Astrocyte of the spinal cord (primary cell): ENCODE measurements at places on chromosomes 12 and 14.
A peak's percentile ranks its signal among the peaks of the same experiment; 100 is the strongest.

DNA sequence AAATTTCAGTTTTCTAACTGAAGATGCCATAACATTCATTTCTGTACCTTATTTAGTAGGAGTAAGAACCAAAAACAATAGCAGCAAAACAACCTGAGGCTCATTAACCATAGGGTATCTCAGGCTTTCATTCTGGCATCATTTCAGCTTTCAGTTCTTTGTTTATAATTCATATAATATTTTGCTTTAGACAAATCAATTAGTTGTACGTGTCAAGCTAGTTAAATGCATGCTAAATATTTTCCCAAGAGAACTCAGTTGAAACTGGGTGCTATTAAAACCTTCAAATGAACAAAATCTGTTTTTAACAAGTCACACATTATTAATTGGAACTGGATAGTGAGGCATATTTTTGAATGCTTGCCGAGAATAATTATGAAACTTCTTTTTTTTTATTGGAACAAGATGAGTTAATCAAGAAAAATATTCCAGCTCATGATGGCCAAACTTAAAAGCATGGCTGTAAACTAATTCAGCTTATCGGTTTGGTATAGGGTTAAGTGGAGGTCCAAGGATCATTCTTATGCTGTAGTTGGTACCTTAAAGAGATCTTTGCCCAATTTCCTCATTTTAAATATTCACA, 442.7 kb downstream of the BTG1 start:
- no peak for DNase-seq

DNA sequence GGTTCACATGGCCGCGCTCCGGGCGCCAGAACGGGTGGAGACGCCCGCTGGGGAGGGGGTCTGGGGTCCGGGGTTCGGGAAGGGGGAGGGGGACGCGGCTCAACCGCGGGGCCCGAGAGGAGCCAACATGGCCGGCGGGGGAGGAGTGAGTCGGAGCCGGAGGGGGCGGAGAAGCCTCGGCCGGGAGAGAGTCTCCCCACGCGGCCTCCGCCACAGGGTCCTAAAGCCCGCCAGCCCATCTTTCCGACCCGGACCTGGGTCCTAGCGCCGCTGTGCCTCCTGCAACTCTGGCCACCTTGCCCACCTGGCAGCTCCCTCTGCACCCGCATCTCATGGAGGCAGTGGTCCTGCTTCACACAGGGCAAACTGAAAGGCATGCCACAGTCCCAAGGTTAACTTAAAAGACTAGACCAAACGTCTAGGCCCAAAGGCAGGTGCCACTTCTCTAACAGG, at the start of gene BAZ2A:
Gene BAZ2A, minus strand, starts transcription at position 147 of the 453 bp plus-strand sequence. CDS start 12,796 bp downstream, outside the sequence.
- DNase-seq = peak; percentile 79

DNA sequence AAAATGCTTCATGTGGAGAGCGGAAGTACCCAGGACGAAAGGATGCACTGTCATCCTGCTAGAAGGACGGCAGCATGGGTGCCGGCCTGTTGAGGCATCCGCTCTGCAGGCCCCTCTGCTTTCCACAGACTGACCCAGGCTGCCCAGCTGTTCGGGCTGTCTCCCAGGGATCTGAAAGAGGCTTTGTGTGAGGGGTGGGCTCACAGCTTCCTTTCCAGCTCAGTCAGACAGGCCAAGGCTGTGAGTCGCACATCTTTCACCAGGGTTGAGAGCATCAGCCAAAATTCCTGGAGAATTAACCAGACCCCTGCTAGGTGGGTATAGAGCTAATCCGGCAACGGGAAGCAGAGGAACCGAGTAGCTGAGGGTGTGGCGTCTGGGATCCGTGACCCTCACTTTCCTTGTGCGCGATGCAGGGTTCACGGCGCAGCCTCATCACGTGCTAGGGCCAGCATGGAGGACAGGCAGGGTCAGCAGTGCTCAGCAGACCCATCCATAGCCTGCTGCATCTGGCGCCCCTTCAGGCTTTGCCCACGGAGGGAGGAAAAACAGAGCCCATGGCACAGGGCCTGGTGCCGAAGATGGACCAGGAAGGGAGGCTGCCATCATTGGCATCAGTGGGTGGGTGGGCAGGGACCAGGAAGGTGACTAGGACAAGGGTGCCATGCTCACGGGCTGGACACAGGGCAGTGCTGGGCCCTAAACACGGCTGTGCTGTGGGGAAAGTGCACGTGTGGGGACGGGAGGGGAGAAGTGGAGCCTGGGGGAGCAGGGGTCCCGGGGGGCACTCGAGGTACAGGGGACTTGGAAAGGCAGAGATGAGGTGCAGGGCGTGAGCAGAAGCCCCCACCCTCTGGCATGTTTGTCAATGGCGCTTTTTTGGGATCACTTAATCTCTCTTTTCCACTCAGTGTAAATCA, 9.2 kb upstream of the SIVA1 start:
- no peak for DNase-seq

DNA sequence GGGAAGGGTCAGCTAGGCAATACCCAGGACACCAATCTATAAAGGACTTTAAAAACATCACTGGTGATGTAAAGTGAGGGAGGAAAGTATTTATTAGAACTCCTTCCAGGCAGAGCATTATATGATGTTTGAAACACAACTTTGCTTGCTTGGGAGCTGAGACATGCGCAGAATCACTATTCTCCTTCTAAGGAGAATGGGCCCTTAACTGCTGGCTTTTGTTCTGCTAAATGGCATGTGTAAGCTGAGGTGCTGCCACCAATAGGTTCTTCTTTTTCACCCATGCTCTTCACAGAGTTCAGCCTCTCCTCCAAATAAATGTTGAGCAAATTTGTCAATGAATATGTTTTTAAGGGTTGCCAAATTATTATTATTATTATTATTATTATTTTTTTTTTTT, 3.9 kb downstream of the STAC3 start:
- DNase-seq = no peak

GRCh38 chr14:101559250-101559623, 2.1 kb upstream of the DIO3 start:
- DNase-seq = no peak

- DNase-seq = no peak
Measured at GRCh38 chr14:61438497-61438859, 117.1 kb downstream of the PRKCH start.

- DNase-seq = no peak
Measured at GRCh38 chr14:50606468-50606867, 46.5 kb downstream of the ATL1 start.

GRCh38 chr14:101184104-101184455, 280.6 kb upstream of the RTL1 start:
- DNase-seq = no peak

DNA sequence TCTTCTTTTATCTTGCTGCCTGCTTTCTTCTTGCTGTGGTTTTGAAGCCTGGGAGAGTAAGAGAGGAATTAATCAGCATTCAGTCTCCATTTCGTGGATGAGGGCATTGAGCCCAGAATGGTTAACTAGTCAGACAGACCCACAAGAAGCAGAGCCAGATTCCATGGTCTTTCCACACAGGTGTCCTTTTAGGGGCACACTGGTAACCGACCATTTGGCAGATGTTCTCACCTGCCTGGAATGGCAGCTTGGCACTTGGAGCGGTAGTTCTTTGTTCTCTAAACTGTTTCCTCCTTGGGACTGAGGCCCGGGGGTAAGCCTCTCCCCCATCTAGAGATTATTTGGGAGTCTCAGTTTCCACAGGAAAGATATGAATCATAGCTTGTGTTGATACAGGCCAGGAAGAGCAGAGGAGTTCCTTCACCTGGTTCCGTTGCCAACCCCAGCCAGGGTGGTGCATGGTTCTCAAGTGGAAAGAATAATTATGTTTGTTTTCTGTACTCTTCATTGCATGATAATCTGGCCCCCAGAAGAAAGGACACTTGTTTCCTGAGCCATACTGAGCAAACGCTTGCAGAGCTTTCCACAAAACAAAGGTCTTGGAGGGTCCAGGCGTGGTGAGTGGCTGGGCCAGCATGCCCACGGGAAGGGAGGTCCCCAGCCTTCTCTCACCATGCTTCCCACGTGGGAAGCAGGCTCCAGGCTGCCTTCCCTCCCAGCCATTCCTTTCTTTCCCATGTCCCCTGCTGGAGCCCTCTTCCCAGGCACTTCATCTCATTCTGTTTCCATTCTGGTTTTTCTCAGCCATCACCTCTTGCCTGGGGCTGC, 2.0 kb upstream of the KRT75 start:
- DNase-seq = peak; percentile 45

DNA sequence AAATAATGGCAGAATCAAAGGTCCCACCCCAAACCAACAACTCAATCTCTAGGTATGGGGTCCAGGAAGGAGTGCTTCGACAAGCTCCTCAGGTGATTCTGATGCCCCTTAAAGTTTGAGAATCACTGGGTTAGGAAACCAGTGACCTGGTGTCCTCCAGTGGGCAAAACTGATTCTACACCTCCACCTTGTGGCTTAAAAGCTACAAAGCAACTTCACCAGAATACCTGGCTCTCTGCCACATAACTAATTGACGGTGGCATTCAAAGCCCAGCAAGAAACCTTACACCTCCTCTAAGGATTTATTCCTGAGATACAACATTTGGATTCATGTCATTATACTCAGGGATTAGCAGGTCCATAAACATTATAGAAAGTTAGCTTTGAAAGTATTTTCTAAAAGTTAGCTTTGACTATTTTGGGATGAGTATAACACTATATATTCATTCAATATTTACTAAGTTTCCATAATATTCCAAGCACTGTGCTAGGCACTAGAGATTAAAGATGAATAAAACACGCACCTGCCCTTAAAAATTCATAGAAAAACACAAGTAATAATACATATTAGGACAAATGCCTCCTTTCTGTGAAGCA, 45.4 kb downstream of the DCAF5 start:
- peak; percentile 74 for DNase-seq

- peak; percentile 32 for DNase-seq
Measured at GRCh38 chr14:67396381-67396970, 15.5 kb downstream of the PLEK2 start.

DNA sequence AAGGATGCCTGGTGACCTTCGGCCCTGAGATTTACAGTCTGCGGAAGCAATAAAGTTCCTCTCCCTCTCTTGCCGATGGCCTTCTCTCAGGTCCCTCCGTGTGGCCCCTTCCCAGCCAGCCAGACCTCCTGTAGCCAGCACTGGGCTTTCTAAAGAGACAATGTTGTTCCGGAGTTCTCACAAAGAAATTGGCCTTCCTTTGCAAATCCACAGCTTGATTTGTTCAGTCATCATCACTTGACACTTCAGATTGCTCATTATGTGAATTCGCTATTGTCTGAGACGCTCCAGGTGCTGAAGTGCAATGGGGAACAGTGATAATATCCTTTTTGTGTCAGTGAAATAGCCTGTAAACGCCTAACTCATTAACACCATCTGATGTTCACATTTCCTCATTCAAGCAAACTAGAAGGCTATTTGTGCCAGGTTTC, 43.7 kb upstream of the GPHB5 start:
- DNase-seq = no peak

DNA sequence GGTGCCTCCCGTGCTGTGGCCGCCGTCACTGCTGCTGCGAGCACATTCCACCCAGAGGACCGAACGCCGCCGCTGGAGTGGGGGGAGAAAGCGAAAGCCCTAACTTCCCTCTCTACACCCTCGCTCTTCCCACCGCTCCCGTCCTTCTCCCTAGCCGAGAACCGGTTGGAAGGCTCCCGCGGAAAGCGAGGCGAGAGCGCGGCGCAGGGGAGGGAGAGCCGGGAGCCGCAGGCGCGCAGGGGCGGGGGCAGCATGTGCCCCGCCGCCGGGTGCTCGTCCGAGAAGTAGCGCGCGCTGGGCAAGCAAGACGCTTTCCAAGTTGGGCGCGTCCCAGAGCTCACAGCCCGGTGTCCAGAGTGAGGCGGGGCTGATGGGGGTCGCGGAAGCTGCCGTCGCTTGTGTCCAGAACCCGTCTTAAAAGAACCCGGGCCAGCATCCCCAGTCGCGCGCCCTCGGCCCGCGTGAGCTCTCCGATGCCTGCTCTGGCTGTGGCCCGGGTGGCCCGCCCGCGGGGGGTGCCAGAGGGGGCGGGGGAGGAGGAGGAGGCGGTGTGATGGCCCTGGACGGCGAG, at the start of gene TRHDE:
Gene TRHDE, plus strand, starts transcription at position 280 of the 571 bp plus-strand sequence. Its CDS starts 274 bp downstream, at position 554.
- peak; percentile 76 for DNase-seq

- DNase-seq = peak; percentile 3
Measured at GRCh38 chr14:47044841-47045240, 393.3 kb upstream of the RPL10L start.

GRCh38 chr14:63200035-63200740, 4.1 kb upstream of the RHOJ start:
- DNase-seq = no peak

GRCh38 chr14:75132382-75133086, 5.7 kb upstream of the NEK9 start:
- peak; percentile 75 for DNase-seq

DNA sequence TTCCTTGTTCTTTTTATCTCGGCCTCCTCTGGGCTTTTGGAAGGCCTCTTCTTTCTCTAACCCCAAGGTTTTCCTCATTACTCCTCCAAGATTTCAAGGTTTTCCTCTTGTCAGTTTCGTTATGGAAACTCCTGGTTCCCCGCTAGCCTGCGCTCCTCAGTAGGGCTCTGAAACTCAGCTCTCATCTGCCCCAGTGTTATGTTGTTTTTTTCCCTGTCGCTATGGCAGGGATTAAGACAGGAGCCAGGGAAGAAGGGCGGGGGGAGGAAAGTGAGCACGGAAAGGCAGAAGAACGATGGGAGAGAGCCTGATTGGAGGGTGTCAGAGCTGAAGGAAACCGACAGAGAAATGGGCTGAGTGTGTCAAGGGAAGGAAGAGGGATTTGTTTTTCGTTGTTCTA, 26.5 kb upstream of the JDP2 start:
- peak; percentile 24 for DNase-seq
